Hypothalamus (tissue), 51 donors: ENCODE measurements at places on chromosomes 7 and 10.
A peak's percentile ranks its signal among the peaks of the same experiment; 100 is the strongest.

DNA sequence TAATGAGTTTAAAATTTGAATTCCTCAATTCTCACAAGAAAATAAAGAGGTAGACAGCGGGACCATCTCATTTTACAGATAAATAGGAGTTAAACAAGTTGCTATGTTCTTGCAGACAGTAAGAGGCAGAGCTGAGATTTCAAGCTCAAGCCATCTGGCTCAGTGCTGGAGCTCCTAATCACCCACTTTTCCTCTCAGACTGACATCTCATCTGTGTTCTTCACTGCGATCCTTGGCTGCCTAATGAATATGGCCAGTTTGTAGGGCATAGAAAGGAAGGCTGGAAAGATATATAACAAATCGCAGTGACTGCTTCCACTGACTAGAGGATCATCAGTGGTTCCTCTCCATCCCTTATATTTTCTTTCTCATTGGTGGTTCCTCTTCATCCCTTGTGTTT, 151.2 kb downstream of the MPP7 start:
- no peak for DNase-seq

DNA sequence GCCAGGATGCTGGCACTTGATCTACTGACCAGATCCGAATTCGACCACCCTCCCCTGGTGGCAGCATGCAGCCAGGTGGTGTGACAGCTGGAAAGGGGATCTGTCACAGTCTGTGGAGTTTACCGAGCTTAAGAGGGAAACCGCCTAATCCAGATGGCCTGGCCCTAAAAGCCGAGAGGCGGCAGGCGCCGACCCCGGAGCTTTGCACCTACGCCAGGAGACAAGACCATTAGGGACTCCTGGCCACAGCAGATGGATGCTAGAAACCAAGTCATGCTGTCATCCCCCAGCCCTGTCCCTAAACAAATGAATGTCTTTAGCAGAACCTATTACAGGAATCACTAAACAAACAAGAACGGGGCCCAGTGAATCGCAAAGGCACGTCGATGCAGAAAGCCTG, 27.7 kb downstream of the RCC1L start:
- no peak for DNase-seq

- no peak for DNase-seq
Measured at GRCh38 chr7:29878081-29878688, 71.9 kb downstream of the WIPF3 start.

- no peak for DNase-seq
Measured at GRCh38 chr7:114007386-114007785, 88.6 kb upstream of the PPP1R3A start.

GRCh38 chr10:1047937-1048336, 982 bp downstream of the IDI1 start:
- no peak for DNase-seq

GRCh38 chr7:116166156-116166555, 44.2 kb upstream of the TES start:
- DNase-seq: no peak

DNA sequence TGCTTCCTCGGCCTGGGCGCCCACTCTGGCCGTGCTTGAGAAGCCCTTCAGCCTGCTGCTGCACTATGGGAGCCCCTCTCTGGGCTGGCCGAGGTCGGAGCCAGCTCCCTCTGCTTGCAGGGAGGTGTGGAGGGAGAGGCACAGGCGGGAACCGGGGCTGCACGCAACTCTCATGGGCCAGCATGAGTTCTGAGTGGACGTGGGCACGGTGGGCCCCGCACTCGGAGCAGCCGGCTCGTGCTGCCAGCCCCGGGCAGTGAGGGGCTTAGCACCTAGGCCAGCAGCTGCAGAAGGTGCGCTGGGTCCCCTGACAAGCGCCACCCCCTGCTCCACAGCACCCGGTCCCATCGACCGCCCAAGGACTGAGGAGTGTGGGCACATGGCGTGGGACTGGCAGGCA, 9.0 kb upstream of the PDK4 start:
- DNase-seq: no peak

DNA sequence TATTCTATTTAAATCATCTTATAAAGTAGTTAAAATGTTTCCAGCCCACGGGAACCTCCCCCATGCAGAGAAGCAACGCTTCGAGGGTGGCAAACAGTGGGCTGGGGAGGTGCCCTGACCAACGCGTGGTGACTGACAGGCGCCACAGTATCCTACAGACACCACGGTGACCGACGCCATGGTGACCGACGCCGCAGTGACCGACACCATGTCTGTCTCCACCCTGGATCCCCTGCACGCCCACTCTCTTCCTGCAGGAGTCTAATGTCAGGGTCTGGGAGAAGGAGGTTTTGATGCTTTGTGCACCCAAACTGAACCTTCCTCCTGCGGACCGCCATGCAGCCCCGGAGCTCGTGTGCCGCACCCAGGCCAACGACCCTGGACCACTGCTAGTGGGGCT, 464.4 kb downstream of the PTPRN2 start:
- no peak for DNase-seq

DNA sequence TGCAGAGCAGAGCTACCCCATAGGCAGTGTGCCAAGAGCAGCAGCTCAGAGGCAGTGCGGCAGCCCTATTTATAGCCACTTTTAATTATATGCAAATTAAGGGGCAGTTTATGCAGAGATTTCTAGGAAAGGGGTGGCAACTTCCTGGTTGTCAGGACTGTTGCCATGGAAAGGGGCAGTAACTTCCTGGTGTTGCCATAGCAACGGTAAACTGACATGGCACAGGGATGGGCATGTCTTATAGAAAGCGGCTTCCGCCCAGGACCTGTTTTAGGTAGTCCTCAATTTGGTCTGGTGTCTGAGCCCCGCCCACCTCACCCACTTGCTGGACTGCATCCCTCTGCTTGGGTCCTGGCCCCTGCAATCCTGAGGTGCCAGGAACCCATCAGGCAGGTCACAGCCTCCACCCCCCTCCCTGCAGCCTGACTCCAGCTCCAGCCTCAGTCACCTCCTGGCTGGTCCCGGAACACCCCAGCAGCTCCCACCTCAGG, 115.8 kb downstream of the TMEM130 start:
- DNase-seq: peak; percentile 5

- no peak for DNase-seq
Measured at GRCh38 chr10:6033954-6034353, 28.2 kb downstream of the IL2RA start.

- DNase-seq: no peak
Measured at GRCh38 chr7:23833405-23833804, 123.4 kb downstream of the STK31 start.

GRCh38 chr7:47088329-47089067, 493.4 kb downstream of the TNS3 start:
- DNase-seq: peak; percentile 21

DNA sequence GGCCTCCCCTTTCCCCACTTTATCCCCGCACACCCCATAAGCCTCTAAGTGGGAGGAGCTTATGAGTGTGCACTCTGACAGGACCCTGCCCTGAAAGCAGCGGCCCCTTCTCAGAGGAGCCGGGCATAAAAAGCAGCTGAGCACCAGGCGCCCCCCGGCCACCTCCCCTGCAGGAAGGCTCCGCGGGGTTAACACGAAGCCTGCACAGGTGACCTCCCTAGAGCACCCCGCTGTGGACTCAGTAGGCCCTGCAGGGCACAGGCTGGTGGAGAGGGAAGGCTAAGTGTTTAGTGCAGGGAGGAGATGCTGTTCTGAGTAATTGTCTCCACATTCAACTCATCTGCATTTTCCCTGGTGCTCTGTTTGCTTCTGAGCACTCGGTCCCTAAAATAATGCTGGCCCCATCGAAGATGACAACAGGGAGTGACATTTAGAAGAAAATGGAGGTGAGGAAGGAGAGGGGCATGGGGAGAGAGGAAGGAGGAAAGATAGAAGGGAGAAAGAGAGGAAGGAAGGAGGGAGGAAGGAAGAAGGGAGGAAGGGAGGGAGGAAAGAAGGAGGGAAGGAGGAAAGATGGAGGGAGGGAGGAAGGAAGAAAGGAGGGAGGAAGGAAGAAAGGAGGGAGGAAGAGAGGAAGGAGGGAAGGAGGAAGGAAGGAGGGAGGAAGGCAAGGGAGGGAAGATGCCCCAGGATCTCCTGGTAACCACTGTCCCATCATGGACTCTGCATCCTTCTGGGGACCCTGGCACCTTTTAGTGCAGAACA, 25.4 kb upstream of the CNPY1 start:
- no peak for DNase-seq

- peak; percentile 58 for DNase-seq
Measured at GRCh38 chr10:73110345-73110849, at the start of gene NUDT13. TSS of gene NUDT13 (plus strand) at chr10:73110455. CDS start at chr10:73114366, 3,911 bp downstream.

DNA sequence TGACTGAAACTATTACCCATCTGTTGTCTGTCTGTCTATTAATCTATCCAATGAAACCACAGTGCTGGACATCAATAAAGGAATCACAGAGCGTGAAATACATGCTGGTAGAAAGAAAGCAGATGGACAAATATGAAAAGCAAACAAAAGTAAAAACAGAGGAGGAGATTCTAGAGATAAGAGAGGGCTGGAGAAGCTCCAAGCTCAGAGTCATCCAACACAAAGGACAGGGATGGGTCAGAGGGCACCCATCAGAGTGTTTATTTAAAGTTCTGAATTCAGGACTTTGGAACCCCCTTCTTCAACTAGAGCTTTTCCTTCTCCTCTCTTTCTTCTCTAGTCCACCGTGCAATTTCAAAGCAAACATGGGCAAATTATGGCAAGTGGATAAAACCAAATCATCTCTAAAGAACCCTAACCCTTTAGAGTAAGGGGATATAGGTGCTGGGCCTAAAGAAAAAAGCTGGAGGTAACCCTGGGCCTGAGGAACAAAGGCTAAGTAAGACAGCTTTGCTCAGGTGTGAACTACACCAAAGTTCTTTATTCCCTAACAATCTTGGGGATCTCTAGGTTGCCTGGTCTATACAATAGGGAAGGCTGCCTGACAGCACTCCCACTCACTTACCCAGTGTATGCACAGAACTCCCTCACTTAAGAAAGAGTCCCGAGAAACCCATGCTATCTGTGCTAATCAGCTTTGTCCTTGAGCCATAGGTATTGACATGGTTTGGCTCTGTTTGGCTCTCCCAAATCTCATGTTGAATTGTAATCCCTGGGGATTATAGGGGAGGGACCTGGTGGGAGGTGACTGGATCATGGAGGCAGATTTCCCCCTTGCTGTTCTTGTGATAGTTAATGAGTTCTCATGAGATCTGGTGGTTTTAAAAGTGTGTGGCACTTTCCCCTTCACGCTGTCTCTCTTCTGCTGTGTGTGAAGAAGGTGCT, 97.0 kb downstream of the BAMBI start:
- no peak for DNase-seq

- DNase-seq: no peak
Measured at GRCh38 chr10:79163666-79163975, 94.9 kb downstream of the ZMIZ1 start.

GRCh38 chr10:24462291-24462813, 253.4 kb downstream of the KIAA1217 start:
- DNase-seq: no peak

GRCh38 chr10:132993271-132994184, 51.2 kb upstream of the CFAP46 start:
- no peak for DNase-seq

DNA sequence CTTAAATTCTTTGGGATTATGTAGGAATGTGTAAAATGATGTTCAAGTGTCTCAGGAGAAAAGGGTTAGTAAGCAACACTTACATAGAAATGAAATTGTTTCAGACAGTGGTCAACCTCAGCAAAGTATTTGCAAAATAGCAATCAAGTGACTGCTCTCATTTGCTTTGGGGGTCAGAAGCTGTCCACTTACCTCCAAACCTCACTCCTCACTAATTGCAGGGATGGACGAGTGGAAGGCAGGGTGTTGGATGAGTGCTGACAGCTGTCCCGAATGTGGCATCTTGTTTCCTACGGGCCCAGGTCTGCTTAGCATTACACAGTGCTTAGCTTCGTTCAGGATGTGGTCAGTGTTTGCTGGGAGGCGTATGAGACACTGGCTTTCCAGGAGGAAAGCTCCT, 437.0 kb downstream of the SUGCT start:
- no peak for DNase-seq

- DNase-seq: no peak
Measured at GRCh38 chr7:28187012-28187411, 6.4 kb upstream of the JAZF1 start.

DNA sequence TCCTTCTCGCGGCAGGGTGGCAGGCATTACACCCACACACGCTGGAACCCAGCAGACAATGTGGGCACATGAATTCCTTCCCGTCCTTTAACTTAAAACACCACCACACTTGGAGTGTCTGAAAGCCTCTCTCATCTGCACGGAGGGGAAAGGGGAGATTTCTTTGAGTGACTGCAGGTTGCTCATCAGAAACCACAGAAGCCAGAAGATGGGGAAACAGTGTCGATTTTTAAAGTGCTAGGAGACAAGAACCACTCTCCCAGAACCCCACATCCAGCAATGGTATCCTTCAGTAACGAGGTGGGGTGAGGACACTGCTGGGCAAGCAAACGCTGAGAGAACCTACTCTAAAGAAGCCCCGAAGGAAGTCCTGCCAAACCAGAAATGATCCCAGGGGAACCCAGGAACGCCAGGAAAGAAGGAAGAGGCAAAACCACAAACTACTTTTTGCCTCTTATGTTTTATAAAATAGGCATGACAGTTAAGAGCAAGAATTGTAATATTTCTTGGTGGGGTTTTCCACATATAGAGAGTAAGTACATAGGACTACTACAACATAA, 254.3 kb downstream of the ELFN1 start:
- no peak for DNase-seq

DNA sequence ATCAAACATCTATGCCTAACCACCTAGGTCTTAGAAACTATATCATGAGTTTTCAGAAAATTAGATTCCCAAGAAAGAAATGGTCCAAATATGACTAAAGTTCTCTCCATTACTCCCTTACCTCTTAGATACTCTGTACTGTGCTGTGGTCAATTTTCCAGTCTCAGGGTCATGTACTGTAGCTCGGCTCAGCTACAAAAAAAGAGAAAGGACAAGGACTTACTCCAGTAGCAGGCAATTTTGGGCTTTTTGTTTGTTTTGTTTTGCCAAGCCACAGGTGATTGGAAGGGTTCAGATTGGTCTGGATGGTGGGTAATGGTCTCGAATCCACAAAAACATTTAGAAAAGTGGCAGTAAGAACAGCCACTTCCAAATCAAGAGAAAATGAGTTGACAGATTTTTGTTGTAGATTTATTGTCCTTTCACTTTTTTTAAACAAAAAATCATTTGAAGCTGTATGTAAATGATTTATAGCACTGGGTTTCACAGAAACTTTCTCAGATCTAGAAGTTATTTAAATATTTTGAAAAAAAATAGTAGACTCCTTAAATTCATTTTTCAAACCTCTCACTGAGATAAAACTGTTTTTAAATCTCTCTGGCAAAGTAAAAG, 52.8 kb downstream of the P4HA1 start:
- DNase-seq: no peak

GRCh38 chr10:131694781-131695495, 205.9 kb upstream of the PPP2R2D start:
- no peak for DNase-seq
